ENCODE measurements at places on chromosomes 5 and 9. TPM values are rescaled to one million over a fixed set of nuclear protein-coding genes. Genes with fewer than 3 reads are reported as not detected.

Gene PRDM9
- total RNA-seq, result not detected

Gene CTXN3
- total RNA-seq, result not detected

Gene COL23A1
- total RNA-seq, result 20.4 TPM

Gene TRIM52
- 10.0 TPM for total RNA-seq

Gene ORM2
- not detected for total RNA-seq

Gene LECT2
- not detected for total RNA-seq

Gene ANXA1
- 52.1 TPM for total RNA-seq

- no peak for DNase-seq
Observed at GRCh38 chr9:78004478-78005229, 27.0 kb downstream of the GNAQ start.

- DNase-seq, result no peak
Observed at GRCh38 chr9:35424356-35425352, 65.3 kb upstream of the RUSC2 start.

- DNase-seq, result no peak
Observed at GRCh38 chr5:64074533-64074932, 91.1 kb upstream of the RNF180 start.

DNA sequence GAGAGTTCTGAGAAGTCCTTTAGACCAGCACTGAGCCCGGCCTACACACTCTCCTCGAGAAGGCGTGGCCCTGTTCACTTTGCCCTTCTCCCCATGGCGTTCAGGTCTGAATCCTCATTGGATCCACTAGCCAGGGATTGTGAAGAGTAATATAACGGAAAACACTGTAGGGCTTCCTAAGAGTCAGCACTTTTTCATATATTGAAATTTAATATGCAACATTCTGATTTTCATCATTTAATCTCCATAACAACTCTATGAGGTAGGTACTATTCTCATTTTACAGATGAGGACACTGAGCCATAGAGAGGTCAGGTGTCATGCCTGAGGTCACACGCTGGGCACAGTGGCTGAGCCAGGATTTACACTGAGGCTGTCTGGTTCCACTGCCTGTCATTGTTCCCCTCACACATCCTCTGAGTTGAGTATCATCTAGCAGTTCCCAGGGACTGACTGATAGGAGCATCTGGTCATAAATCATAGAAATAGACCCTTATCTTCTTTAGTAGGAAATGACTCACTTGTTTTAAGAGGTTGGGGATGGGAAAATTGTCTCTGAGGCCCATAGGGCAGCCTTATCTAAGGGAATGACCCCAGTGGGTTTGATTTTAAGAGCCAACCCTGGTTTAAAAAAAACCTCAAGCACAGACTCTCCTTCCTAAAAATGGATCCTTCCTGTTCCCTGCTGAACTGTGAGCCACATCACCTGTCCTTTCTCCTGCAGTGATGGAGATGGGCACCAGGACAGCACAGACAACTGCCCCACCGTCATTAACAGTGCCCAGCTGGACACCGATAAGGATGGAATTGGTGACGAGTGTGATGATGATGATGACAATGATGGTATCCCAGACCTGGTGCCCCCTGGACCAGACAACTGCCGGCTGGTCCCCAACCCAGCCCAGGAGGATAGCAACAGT lies 41.2 kb downstream of the THBS4 start:
- DNase-seq, result no peak

GRCh38 chr5:151642472-151643140 lies 44.1 kb downstream of the SPARC start:
- DNase-seq, result peak; percentile 64

- DNase-seq, result no peak
Observed at GRCh38 chr5:74394916-74395880, 245.3 kb downstream of the ENC1 start.

GRCh38 chr5:62182802-62183201 lies 123.2 kb upstream of the KIF2A start:
- DNase-seq, result no peak

GRCh38 chr9:123586275-123586674 lies 230.3 kb downstream of the CRB2 start:
- no peak for DNase-seq

- no peak for DNase-seq
Observed at GRCh38 chr9:101840694-101841188, 102.3 kb upstream of the GRIN3A start.

DNA sequence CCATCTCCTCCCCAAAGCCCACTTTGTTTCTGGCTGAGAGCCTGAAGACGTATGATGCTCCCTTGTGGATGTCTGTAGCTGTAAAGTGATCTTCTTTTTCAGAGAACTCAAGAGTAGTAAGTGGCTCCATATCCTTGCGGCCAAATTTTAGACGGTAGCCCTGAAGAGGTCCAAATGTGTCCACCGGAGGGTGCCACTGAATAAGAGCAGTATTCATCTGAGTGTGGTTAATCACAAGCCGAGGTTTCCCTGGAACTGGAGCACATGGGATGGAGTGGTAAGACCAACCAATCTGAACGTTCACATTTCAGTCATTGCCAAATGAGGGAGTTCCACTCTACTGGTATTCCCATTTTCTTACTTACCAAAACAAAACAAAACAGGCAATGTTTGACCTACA lies 686.5 kb upstream of the DMAC1 start:
- DNase-seq, result peak; percentile 31

DNA sequence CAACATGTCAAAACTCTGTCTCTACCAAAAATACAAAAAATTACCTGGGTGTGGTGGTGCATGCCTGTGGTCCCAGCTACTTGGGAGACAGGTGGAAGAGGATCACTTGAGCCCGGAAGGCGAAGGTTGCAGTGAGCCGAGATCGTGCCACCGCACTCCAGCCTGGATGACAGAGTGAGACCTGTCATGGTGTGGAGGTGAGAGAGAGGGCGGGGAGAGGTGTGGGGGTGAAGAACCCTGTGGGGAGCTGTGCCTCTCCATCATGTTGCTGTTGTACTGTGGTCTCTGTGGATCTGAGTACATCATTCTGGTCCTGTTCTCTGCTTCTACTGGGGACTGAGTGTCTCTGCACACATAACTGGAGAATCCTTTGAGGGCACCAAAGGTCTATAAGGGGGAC lies 11.3 kb upstream of the SLC34A1 start:
- DNase-seq, result no peak

GRCh38 chr9:93045521-93045920 lies 13.0 kb upstream of the SUSD3 start:
- no peak for DNase-seq

- no peak for DNase-seq
Observed at GRCh38 chr5:170397059-170397458, 7.9 kb upstream of the KCNMB1 start.

DNA sequence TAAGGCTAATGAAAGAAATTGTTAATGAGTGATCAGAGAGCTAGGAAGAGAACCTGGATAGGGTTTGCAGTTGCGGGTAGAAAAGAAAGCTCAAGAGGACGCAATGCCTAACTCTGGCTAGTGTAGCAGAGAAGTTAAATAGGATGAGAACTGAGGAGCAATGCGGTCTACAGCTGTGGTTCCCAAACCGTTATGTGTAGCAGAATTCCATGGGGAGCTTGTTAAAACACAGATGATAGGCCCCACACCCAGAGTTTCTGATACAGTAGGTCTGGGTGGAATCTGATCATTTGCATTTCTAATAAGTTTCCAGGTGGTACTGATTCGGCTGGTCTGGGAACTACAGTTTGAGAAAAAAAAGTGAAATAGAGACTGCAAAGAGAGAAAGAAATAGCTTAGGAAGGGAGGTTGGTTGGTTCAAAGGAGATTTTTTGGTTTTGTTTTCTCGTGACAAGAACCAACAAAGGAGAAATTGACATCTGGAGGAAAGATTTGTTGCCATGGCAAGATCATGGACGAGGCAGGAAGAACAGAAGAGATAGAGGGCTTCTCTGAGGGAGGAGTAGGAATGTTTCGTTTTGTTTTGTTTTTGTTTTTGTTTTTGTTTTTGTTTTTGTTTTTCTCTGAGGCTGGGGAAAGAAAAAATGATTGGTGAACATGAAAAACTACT lies 276.1 kb downstream of the ARRDC3 start:
- no peak for DNase-seq
